ENCODE measurements at places on chromosomes 11 and 22.
A peak's percentile ranks its signal among the peaks of the same experiment; 100 is the strongest.

- no peak for DNase-seq
These were observed 113.8 kb downstream of the BUD13 start for GRCh38 chr11:116658876-116659535.

GRCh38 chr11:74018331-74019005 lies 9.6 kb upstream of the UCP3 start:
- DNase-seq: peak; percentile 10

DNA sequence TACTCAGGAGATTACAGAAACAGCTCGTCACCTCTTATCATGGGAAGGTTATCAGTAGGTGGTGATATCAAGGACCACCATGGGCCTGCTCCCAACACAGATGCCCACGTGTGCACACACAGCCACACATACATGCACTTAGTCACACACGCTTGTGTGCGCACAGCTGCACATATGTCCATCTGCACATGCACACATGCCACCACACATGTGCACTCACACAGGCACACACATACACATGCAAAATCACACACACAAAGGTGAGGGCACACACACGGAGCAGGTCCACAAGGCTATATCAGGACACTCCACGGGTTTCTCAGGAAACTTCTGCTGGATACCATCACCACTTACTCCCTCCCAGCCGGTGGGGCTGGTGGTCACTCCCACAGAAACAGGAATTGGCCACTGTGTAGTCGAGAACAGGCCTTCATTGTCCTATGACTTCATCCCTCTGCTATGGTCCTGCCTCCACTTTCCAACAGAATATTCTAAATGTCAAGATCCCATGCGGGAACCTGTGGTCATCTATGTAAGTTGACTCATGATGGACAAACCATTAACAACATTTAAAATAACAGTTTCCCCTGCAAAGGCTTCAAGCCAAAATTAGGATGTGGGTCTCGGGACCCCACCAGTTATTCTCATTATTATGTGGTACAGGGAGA lies 2.2 kb downstream of the C11orf24 start:
- no peak for DNase-seq

GRCh38 chr22:36379593-36380361 lies 8.0 kb downstream of the MYH9 start:
- no peak for DNase-seq

DNA sequence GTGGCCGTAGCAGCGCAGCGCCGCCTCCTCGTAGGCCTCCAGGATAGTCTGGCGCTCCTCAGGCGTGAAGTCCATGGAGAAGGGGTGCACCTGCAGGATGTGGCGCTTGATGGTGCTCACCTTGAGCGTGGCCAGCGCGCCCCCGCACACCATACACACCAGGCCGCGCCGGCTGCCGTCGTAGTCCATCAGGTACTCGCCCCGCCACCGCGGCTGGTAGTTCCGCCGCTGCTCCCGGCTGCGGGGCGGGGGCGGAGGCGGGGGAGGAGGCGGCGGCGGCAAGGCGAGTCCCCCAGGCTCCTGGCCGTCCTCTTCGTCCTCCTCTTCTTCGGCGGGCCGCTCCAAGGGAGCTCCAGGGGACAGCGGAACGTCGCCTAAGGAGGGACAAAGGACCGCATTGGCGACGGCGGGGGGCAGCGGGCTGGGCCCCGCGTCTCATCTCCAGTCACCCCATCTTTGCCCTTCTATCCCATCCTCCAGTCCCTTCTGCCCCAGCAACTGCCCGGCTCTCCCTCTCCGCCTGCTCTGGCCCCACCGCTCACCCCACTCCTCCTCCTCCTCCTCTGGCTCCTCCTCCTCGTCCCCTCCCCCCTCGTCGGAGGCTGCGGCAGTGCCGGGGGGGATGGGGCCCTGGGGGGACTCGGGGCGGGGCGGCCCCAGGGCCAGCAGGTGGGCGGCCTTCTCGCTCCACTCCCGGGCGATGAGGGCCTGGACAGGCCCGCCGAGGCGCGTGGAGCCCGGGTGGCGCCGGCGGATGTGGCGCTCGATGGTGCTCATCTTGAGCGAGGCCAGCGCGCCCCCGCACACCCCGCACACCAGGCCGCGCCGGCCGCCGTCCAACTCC lies 4.9 kb downstream of the ZFTA start:
- DNase-seq: peak; percentile 46

DNA sequence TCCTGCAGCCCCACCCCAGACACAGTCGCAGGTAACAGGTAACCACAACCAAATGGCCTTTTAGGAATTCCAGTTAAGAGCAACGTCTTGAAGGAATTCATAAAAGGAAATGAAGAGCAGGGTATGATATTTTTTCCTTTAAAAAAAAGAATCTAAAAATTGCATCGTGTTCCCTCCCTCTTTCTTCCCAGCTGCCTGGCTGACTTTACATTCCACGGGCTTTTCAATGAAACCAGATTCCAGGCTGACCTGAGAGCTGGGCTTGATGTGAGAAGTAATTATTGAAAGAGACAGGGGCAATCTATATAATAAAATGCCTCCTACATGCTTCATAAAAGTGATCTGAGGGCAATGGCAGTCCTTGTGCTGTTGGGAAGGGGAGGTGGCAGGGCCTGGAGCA lies 57.3 kb upstream of the EIF3D start:
- DNase-seq: no peak

DNA sequence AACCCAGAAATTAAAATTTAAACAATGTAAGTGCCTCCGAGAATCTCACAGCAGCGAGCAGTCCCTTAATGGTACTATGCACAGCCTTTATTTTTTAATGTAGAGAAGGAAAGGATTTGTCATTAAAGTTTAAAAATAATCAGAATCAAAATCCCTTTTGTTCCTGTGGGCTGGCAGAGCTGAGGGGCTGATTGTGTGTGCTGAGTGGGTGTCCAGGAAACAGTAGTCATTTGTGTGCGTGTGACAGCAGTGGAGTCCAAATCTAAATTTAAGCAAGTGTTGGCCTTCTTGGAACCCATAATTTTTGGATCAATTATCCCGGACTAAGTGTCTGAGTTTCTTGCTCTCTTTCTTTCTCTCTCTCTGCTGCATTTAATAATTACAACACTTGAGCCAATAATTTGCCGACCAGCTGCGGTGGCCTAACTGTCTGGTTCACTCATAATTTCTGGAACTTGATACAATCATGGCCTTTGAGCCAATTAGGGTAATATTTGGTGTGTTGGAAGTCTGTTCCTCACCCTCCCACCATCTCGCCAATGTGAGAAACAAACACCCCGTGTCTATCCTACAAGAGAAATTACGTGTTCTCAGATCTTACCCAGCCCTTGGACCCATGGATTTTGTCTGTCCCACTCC lies 528.0 kb downstream of the SOX6 start:
- no peak for DNase-seq

GRCh38 chr11:75523811-75524664 lies 1.7 kb downstream of the GDPD5 start:
- no peak for DNase-seq

DNA sequence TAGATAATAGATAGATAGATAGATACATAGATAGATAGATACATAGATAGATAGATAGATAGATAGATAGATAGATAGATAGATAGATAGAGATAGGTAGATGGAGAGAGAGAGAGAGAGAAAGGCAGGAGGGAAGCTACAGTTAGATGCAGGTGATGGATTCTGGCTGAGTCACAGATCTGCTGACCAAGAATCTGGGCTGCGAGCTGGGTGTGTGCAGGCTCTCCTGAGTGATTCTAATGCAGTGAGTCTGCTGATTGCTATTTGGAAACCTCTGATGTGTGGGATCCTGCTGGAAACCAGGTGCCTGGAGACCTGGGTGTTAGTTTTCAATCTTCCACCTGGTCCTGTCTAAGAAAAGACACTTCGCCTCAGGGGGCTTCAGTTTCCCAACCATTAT lies 1441.8 kb downstream of the TBC1D22A start:
- no peak for DNase-seq

DNA sequence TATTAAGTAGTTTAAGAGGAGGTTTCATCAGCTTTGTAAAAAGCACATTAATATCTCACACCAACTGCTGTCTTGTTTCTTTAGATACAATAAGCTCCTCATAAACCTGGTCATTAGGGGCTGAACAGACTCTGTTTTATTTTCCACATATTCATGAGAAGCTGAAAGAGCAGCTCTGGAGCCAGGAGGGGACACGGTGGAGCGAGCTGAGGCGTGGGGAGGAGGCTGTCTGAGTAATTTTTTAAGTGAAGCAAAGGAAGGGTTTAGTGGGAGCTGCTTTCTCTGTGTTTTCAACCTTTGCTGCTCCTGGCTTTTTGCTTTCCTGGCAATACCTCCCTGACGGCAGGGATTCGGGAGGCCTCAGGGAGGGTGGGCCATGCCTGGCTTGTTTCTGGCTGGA lies 67.0 kb upstream of the EIF3D start:
- no peak for DNase-seq

GRCh38 chr11:75925785-75926164 lies 110.8 kb downstream of the UVRAG start:
- no peak for DNase-seq

- no peak for DNase-seq
These were observed 97.5 kb upstream of the FSHB start for GRCh38 chr11:30133281-30133680.

DNA sequence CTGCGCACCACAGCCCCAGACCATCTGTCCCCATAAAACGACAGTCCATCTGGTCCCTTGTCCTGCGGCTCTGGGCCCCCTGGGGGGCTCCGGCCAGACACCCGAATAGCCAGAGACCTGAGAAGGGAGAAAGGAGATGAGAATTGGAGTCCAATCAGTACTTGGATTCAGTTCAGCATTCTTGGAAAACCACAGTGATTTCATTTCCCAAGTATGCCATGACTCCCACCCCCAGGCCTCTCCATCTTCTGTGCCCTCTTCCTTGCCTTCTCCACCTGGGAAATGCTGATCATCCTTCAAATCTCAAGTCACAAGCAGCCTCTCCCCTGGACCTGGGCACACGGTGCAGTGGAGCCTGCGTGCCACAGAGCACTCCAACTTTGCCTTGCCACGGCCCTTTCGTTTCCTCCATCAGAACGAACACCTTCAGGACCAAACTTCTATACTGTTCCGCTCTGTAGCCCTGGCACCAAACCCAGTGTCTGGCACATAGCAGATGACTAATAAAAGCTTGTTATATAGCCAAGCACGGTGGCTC lies 10.9 kb upstream of the MFNG start:
- DNase-seq: no peak

GRCh38 chr22:21996175-21996720 lies 13.7 kb upstream of the TOP3B start:
- DNase-seq: no peak

GRCh38 chr11:75705541-75705940 lies 12.1 kb upstream of the MOGAT2 start:
- DNase-seq: no peak

DNA sequence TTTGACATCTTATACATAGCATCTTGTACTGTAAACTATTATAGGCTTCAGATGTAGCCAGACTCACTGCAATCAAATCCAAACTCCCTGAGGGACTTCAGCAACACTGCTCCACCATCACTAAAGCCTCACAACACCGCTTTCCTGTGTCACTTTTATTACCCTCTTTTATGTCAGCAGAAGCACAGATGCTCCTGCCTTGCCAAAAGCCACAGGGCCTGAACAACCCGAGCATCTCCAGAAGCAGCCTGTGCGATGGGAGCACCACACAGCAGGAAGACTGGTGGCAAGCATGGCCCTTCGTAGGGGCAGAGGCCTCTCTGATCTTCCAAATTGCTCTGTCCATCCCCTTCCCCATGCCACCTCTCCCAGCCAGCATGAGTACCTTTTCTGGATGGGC lies 22.9 kb downstream of the TMEM123 start:
- no peak for DNase-seq

- DNase-seq: no peak
These were observed 123.4 kb downstream of the COMMD9 start for GRCh38 chr11:36165621-36166397.

DNA sequence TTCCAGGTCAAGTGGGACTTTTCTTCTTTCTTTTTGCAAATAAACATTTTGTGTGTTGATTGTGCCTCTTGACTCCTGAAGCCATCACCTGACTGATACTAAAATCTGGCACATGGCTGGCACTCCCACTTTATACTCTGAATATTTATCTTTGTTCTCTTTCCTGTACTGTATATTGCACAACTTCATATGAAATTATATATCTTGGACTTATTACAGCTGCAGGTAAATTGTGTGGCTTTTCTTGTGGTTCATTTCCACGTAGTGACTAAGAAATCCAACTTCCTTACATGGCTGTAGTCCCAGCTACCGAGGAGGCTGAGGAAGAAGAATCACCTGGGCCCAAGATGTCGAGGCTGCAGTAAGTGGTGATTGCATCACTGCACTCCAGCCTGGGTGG lies 23.7 kb upstream of the OR5B12 start:
- no peak for DNase-seq

- DNase-seq: no peak
These were observed 82.8 kb upstream of the VSTM5 start for GRCh38 chr11:93933230-93933629.

- no peak for DNase-seq
These were observed 135.8 kb upstream of the SPON1 start for GRCh38 chr11:13826505-13827278.

- no peak for DNase-seq
These were observed 25.5 kb upstream of the YPEL1 start for GRCh38 chr22:21761086-21761485.

DNA sequence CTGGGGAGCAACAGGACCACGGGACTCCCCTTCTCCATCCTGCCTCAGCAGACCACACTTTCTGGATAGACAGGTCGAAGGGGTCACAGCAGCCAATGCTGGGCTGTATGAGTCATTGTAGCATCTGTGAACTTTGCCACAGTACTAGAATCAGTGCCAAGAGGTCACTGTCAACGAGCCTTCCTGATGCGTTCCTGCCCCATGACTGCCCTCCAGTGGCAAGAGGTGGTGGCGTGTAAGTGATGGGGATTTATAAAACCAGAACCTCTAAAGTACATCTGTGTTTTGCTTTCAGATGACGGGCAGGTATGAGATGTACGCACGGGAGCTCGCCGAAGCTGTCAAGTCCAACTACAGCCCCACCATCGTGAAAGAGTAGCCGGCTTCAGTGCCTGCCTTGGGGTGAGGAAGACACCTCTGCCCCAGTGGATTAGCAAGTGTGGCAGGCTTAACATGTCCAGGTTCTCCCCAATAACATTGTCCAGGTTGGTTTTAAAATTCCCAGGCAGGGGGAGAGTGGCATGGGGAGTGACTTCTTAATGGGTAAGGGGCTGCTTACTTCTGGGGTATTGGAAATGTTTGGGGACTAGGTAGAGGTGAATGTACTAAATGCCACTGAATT lies 29.4 kb downstream of the GUCD1 start:
- no peak for DNase-seq

GRCh38 chr22:23215294-23216241 lies 35.3 kb downstream of the BCR start:
- DNase-seq: no peak

- no peak for DNase-seq
These were observed 8.5 kb upstream of the NCF4 start for GRCh38 chr22:36852056-36852973.

- DNase-seq: no peak
These were observed 515.1 kb downstream of the BRD1 start for GRCh38 chr22:49312601-49313000.

GRCh38 chr11:116927163-116927974 lies 89.9 kb upstream of the APOA1 start:
- DNase-seq: no peak

DNA sequence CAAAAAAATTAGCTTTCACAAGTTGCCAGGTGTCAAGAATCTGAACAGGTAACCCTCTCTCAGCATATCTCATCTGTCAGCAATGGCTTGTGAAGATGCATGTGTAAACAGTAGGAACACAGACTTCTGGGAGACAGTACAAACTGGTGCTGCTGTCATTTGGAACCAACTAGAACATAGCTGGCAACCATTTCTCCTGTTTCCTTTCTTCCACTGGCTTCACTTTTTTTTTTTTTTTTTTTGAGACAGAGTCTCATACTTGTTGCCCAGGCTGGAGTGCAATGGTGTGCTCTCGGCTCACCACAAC lies 2.1 kb upstream of the PIK3C2A start:
- DNase-seq: no peak

- no peak for DNase-seq
These were observed 14.9 kb downstream of the SAMM50 start for GRCh38 chr22:43969989-43970755.

Measured in left kidney (tissue), 8 donors.